NAMALWA (cell line): ENCODE measurements at places on chromosomes 5 and 9.

DNA sequence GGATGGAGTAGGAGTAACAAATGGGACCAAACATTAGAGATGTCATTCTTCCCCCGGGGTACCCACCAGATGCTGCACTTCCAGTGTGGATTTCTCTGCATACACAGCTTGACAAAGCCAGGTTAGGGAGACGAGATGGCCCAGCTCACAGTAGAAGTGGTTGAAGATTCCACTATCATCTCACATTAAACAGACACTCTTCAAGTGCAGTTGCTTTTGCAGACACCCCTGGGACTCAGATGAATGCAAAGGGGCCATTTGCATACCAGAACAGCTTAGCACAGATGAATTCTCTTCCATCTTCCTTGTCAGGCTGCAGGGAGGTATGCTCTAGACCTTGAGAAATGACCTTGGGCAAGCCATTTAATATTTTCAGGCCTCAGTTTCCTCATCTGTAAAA is 12.6 kb upstream of the C5orf58 start:
- peak; percentile 9 for DNase-seq

DNA sequence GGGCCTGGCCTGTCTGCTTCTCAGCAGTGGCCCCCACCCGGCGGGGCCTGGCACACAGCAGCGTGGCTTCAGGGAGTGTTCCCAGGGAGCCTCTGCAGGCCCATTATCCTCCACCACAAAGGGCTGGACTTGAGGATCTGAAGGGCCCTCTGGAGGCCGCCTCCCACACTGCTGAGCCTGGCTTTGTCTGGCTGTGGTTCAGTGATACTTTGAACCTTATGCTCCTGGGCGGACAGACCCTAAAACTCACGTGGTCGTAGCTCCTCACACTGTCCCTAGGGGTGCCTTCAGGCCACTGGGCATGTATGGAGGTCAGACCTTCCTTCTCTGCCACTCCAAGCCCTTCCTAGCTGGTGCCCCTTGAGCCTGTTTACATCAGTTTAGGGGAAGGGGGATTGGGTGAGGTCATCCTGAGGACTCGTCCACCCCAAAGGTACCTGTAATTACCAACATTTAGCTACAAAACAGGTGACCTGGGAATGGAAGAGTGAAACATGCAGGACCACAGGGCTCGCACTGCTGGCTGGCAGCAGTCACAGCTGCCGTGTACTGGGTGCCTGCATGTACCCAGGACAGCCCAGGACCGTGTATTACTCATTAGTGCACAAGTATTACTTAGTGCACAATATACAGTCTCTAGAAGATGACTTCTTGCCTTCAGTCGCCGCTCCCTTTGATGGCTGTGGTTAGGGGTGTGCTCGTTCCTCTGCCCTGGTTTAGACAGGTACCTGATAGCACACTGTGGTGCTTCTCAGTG is 8.5 kb downstream of the GRHPR start:
- DNase-seq = no peak

DNA sequence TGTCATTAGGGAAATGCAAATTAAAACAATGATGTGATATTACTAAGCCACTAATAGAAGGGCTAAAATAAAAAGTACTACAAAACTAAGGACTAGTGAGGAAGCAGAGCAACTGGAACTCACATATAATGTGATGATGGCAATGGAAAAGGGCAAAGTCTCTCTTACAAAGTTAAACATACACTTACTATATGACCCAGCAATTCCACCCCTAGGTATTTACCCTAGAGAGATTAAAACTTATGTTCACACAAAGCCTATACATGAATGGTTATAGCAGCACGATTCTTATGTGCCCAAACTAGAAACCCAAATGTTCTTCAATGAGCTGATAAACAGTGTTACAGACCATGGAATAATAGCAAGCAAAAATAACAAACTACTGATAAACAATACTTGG is 643.7 kb downstream of the TLE1 start:
- no peak for DNase-seq

DNA sequence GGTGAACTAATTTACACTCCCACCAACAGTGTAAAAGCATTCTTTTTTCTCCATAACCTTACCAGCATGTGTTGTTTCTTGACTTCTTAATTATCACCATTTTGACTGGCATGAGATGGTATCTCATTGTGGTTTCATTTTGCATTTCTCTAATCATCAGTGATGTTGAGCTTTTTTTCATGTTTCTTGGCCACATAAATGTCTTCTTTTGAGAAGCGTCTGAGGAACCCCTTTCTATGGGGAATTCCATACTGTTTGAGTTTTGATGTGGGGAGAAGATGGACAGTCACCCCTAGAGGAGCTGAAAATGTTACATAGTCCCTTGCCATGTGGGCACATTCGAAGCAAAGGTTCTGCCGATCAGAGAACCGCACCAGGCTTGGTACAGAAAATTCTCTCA is 207.0 kb upstream of the SLC30A5 start:
- DNase-seq = no peak

- no peak for DNase-seq
These were observed 14.2 kb upstream of the MACIR start for GRCh38 chr5:103244398-103244797.

DNA sequence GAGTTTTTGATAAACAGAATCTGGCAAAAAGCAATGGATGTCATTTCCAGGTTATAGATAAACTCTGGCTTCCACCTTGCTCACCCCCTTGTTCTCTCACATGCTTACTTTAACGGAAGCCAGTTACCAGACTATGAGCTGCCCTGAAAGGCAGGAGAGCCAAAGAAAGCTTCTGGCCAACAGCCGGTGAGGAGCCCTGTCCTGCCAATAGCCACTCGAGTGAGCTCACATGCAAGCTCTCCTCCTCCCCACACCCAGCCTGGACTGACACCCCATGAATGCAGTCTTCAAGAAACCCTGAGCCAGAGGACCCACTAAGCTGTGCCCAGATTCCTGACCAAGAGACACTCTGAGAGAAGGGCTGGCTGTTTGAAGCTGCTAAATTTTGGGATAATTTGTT is 14.4 kb upstream of the SMIM15 start:
- DNase-seq = no peak

- no peak for DNase-seq
These were observed 387.3 kb downstream of the NR2F1-AS1 start for GRCh38 chr5:93193431-93194347.

DNA sequence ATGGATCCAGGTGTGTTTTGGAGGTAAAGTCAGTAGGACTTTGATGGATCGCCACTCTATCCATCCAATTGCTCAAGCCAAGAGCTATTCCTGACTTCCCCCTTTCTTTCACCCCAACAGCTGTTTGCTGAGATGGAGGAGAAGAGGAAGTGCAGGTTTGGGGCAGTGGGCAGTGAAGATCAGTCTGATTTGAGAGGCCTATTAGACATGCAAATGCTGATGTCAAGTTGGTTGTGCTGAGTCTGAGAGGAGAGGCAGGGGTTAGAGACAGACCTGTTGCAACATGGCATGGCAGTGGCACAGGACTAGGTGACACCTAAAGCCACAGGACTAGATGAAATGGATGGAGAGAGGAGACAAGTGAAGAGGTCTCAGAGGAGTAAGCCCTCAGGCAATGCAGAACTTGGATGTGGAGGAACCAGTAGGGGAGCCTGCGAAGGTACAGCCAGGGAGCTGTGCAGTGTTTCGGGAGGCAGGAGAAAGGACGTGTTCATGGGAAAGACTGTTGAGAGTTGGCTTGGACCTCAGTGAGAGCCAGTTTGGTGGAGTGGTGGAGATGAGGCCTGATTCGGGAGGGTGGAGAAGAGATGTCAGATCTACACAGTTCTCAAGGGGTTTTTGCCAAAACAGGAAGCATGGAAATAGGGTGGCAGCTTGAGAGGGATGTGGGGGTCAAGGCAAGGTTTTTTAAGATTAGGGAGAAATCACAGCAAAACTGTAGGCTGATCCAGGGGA is 175.0 kb downstream of the MACROH2A1 start:
- no peak for DNase-seq

DNA sequence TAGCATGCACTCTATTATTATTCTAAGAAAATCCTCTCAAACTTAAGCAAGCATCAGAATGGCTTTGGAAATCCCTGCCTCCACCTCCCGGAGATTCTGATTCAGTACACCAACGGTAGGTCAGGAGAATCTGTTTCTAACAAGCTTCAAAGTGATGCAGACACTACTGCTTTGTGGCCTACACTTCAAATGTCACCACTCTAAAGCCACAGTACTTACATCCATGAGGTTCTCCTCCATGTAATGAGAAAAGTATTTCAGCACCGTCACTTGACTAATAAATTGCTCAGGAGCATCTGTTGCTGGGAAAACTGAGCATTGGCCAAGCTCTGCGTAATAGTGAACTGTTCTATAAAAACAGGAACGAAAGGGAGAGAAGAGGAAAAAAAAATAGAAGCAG is 4.8 kb downstream of the PLK2 start:
- no peak for DNase-seq
